CD4-positive, alpha-beta T cell treated with Interleukin-21 for 1 hour (primary cell): ENCODE measurements at places on chromosomes 5 and 9.

GRCh38 chr5:107570805-107571531, 99.8 kb downstream of the EFNA5 start:
- DNase-seq = peak; percentile 28

DNA sequence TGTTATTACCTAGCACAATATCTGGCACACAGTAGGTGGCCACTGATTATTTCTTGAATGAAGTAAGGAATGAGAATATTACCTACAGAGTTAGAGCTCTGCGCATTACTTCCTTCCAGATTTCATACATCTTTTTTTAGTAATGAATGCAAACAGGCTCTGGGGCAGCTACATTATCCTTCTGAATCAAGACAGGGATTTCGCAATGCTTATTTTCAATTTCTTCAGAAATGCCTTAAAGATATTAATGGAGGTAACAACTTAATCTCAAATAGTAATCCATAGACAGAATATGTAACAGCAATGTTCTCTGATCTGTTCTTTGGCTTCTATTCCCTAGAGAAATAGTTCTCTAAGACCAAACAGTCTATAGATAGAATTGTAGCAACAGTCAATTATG, 32.6 kb downstream of the CDKN2A start:
- no peak for DNase-seq

GRCh38 chr5:9160747-9161146, 385.1 kb downstream of the SEMA5A start:
- no peak for DNase-seq

DNA sequence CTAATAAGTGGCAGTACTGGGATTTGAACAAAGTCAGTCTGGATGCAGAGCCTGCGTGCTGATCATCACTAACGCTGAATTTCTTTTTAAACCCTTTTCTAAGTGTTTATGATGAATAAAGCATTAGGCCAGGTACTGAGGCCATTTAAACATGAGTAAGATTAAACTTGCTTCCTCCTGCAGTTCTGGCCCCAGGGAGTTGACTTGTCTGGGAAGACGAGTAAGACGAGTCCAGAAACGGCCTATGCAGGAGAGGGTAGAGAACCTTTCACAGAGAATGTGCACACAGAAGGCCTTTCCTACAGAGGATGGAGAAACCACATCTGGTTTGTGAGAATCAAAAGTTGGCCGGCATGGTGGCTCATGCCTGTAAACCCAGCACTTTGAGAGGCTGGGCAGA, 42.9 kb downstream of the SPRY4 start:
- no peak for DNase-seq

GRCh38 chr9:91727316-91727861, 222.6 kb downstream of the ROR2 start:
- DNase-seq = peak; percentile 43

- no peak for DNase-seq
Observed at GRCh38 chr5:151766975-151767374, 4.8 kb upstream of the G3BP1 start.

DNA sequence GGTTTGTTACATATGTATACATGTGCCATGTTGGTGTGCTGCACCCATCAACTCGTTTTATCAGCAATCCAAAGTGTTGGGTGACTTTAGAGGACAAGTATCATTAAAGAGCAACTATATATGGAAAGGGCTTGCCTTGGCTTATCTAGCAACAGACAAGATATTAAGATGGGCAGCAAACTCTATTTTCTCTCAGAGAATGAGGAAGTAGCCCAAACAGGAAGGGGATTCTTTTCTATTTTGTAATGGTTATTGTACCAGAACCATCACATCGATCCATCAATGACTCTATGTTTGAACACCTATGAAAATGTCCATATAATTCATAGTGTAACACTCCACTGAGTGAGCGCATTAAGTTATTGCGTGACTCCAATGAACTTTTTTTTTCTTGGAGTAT, 260.1 kb upstream of the SLC24A2 start:
- no peak for DNase-seq

- DNase-seq = no peak
Observed at GRCh38 chr9:129464972-129465833, 155.7 kb downstream of the C9orf50 start.

DNA sequence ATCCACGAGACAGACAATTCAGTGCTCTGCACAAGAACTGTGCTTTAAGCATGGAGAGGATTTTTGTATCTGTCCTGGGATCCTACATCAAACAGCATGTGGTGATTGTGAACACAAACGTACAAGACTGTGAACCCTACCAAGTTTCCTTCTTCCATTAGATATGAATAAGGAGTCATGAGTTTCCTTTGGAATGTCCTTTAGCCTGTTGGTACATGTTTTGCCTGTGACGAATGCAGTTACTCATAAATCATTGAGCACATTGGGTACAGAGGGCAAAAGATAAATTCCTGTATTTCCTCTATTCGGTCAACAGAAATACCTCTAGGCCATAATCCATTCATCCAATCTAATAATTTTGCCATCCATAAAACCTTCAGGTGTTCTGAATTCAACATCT, 61.5 kb downstream of the FXN start:
- DNase-seq = no peak

GRCh38 chr9:136544548-136544963, 1.3 kb downstream of the NOTCH1 start:
- DNase-seq = peak; percentile 69

GRCh38 chr5:72288924-72289323, 31.1 kb downstream of the MRPS27 start:
- no peak for DNase-seq

DNA sequence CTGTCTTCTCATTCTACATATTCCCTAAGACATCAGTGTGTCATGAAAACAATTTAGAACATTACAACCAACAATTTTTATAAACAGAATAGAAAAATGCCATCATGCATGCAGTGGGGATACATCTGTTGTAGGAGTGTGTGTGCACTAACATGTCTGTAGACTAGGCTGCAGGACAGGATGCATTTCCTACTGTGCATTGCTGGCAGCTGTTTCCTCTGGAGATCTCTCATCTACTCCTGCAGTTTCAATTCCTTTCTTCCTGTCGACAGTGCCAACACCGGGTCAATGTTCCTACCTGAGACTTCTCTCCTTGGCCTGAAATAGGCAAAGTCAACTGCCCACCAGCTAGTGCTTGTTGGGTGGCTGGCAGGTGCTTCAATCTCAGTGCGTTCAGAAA, 69.8 kb downstream of the ANKH start:
- DNase-seq = no peak
